ENCODE measurements at places on chromosomes 5 and 9.
A peak's percentile ranks its signal among the peaks of the same experiment; 100 is the strongest.

DNA sequence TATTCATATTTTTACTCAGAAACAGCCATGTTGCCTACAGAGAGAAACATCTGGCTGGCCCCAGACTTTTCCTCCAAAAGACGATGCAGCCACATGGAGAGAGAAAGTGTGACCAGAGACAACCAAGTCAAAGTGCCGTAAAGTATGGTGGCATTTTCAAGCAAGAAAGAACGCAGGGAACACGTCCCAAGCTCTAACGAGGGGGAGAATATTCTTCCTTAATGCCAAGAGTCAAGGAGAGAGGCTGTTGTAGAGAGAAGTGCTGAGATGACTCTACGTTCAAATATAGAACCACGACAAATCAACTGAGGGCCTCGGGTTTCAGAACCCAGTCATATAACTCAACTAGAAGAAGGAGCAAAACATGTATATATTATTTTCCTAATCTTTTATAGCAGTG lies 55.9 kb downstream of the FNBP1 start:
- no peak for DNase-seq

- no peak for DNase-seq
Measured at GRCh38 chr5:122183788-122184170, 54.4 kb downstream of the ZNF474 start.

DNA sequence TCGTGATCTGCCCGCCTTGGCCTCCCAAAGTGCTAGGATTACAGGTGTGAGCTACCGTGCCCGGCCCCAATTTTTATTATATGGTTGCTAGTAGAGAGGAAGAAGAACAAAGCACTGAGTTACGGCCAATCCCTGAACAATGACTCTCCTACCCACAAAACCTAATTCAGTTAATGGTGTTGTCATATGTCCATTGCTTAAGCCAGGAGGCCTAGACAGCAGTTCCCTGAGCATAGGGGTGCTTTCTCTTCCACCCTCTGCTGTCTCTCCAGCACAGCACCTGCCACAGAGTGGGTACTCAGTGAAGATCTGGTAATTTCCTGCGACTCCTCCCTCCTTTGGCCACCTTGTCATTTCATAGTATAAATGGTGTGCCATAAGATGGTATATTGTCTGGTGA lies 21.4 kb upstream of the LTC4S start:
- peak; percentile 84 for DNase-seq

GRCh38 chr5:74787424-74787823 lies 20.4 kb downstream of the NSA2 start:
- DNase-seq: no peak

GRCh38 chr9:93949073-93949693 lies 6.0 kb downstream of the BARX1 start:
- no peak for DNase-seq

DNA sequence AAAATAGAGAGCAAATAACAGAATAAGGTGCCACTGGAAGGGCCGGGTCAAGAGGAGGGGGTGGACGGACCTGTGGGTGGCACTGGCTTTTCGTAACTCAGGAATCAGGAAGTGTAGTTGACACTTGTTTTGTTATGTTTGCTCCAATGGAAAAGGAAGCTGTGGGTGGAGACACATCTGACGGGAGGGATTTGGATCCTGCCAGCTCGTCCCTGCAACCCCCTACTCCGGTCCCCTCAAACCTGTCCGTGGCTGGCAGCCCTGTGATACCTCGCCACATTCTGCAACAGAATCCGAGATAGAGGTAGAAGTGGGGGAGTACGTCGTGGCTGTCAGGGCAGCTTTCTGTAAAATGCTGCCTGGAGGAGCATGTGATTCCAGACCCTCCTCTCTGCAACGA lies 104.2 kb upstream of the IER5L start:
- DNase-seq: no peak

DNA sequence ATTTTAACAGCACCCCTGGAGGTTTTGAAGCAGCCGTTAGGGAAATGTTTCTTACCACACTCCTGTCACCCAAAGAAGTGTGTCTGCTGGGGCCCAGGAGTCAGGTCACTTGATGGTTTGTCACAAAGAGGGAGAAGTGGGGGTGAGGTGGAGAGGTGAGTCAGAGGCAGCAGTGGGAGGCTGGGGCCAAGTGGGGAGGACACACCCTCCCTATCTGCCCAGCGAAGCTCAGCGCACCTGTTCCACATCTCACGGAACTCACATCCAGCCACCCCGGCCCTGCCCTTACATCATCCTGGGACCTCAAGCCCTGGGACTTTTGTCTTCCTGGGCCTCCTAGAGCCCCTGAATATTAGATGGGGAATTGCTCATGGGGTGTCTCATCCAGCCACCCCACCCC lies 171.1 kb upstream of the SMIM23 start:
- DNase-seq: no peak

GRCh38 chr9:28651050-28651722 lies 1077.9 kb upstream of the C9orf72 start:
- no peak for DNase-seq

- DNase-seq: no peak
Measured at GRCh38 chr9:133572821-133573361, 36.3 kb downstream of the FAM163B start.
